ENCODE measurements at places on chromosomes 11 and 22. TPM values are rescaled to one million over a fixed set of nuclear protein-coding genes. Genes with fewer than 3 reads are reported as not detected.

RIMBP3C gene
- total RNA-seq: 0.40 TPM

OR51B4 gene
- total RNA-seq: 0.09 TPM

TIMP3 gene
- 96.6 TPM for total RNA-seq

PHOX2A gene
- not detected for total RNA-seq

TSGA10IP gene
- 0.09 TPM for total RNA-seq

MMP8 gene
- total RNA-seq: 0.13 TPM

PRR14L gene
- total RNA-seq: 12.4 TPM

PTGDR2 gene
- total RNA-seq: 0.62 TPM

RAB39A gene
- 0.58 TPM for total RNA-seq

GGA1 gene
- 29.5 TPM for total RNA-seq

FAT3 gene
- 6.2 TPM for total RNA-seq

PKDREJ gene
- 0.04 TPM for total RNA-seq

ELF5 gene
- total RNA-seq: not detected

ST14 gene
- 0.35 TPM for total RNA-seq

SCARF2 gene
- 8.9 TPM for total RNA-seq

OR51I2 gene
- not detected for total RNA-seq

APOBEC3A gene
- total RNA-seq: 0.13 TPM

FXYD6 gene
- total RNA-seq: 103 TPM

All from muscle of leg (tissue), 16 donors.